Suprapubic skin (tissue), 4 donors: ENCODE measurements at places on chromosomes 16 and 17. TPM values are rescaled to one million over a fixed set of nuclear protein-coding genes. Genes with fewer than 3 reads are reported as not detected.

ABCC6 gene
- total RNA-seq: 1.1 TPM

C17orf50 gene
- not detected for total RNA-seq

TBC1D3E gene
- not detected for total RNA-seq

NUDT21 gene
- 49.8 TPM for total RNA-seq

CAVIN1 gene
- 224 TPM for total RNA-seq

MAF gene
- 114 TPM for total RNA-seq

PGS1 gene
- 23.9 TPM for total RNA-seq

ST6GALNAC1 gene
- 1.1 TPM for total RNA-seq

CCL17 gene
- total RNA-seq: not detected

UBE2O gene
- 33.8 TPM for total RNA-seq

KRT15 gene
- 2,507 TPM for total RNA-seq

C1QL1 gene
- not detected for total RNA-seq

GHDC gene
- 22.8 TPM for total RNA-seq

CACNA1G gene
- total RNA-seq: 3.0 TPM

HEATR3 gene
- total RNA-seq: 18.3 TPM

NATD1 gene
- total RNA-seq: 13.0 TPM

GPRC5B gene
- 7.8 TPM for total RNA-seq

ZNF423 gene
- 1.9 TPM for total RNA-seq
